Tongue (tissue), 3 donors: ENCODE measurements at places on chromosomes 12 and 14. TPM values are rescaled to one million over a fixed set of nuclear protein-coding genes. Genes with fewer than 3 reads are reported as not detected.

DNA sequence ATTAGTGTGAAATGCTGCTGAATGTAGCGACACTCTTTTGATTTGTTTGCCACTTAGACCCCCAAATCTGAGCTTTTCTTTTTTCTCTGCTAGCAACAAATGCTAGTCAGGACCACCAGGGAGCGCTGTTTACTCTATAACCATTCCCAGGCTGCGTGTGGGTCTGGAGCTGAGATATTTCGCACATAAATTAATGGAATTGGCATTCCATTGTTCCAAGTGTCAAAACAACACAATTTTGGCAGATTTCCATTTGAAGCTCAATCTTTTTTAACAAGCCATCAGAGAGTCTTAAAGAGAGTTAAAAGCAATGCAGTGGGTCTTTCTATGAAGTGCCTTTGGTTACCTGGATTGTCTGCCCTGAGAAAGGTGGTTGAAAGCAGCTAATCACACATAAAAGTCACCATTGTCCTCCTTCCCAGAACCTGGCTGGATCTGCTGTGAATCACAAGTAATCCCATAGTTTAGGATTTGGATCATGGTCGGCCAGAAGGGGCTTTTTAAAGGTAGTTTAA, 7.4 kb upstream of the TMEM132C start:
- peak; percentile 82 for DNase-seq

DNA sequence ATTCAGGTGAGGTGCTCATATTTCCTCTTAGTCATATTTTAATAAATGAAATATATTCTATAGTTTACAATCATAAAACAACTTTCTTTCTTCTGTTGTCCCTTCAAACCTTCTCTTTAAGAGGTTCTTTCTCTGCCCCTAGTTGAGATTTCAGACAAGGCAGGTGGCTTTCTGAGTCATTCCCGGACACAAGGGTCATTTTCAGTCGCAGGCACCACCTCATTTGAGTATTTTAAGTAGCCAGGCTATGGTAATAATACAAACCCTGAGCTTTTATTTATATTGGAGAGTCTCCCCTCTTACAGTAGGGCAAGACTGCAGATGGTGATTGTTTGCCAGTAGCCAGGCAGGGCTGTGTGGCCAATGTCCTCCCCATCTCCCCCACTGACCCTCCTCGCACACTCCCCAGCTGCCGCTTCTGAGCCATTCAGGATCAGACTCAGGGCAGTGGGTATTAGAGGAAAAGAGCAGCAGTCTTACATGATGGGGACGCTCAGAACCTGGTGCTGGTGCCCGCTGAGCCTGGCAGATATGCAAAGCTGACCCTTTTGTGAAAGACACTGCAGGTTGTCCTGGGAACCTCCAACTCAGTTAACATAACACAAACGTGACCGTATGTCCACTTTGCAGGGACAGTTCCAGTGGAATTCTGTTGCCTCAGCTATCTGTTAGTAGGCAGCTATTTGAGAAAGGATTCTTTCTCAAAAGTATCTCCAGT, 101.1 kb upstream of the BCL2L14 start:
- DNase-seq = no peak

GRCh38 chr14:94128216-94128839, 1.1 kb downstream of the IFI27L2 start:
- no peak for DNase-seq

DNA sequence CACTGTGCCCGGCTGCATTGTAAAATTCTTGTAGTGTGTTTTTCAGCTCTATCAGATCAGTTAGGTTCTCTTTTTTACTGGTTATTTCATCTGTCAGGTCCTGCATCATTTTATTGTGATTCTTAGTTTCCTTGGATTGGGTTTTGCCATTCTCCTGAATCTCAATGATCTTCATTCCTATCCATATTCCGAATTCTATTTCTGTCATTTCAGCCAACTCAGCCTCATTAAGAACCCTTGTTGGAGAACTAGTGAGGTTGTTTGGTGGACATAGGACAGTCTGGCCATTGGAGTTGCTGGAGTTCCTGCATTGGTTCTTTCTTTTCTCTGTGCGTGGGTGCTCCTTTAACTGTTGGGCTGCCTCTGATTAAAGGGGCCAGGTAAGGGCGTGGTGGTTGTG, 5.6 kb upstream of the C1S start:
- DNase-seq = no peak

DNA sequence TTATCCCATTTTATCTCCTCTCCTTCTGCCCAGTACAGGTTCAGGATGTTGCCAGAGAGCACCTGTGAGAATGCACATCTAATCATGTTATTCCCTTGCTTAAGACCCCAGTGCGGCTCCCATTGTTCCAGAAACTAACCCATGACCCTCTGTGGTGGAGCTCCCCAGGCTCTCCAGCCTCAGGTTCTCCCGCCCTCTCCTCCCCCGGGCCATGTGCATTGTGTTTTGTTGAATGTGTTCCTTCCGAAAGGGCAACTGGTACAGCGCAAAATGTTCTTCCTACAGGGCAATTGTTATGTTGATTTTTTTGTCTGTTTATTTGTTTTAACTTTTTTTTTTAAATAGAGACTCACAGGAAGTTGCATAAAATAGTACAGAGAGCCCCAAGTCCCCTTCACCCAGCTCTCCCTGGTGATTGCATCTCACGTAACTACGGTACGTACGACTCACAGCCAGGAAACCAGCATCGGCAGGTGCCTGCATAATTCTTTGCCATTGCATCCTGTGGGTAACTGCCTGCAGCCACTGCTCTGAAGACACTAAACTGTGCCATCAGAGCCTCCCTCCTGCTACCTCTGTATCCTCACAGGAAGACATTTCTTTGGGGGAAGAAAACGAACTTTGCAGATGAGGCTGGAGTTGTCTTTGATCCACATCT, 31.2 kb downstream of the TMEM132C start:
- no peak for DNase-seq

GRCh38 chr14:23062002-23062401, 4.7 kb upstream of the CDH24 start:
- peak; percentile 56 for DNase-seq

- no peak for DNase-seq
Measured at GRCh38 chr12:72330784-72331183, 58.6 kb downstream of the TRHDE start.

- DNase-seq = peak; percentile 22
Measured at GRCh38 chr14:62558451-62558850, 486.8 kb downstream of the KCNH5 start.

- peak; percentile 80 for DNase-seq
Measured at GRCh38 chr14:93953739-93954515, 22.4 kb downstream of the ASB2 start.

DNA sequence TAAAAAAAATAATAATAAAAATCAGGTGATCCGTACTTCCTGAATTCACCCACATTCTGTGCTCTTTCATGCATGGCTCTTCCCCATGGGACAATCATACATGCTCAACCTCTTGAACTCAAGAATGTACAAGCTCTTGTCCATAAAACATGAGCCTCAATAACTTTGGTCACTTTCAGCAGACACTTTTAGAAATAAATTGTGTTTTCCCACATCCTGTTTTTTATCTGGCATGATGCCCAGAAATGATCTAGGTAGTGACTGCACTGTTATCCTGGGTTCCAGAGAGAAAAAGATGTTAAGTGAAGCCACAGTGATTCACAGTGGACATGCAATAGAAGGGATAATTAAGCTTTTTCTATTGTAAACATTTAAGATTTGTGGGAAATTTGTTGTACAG, 537.6 kb upstream of the TMEM132C start:
- no peak for DNase-seq

- DNase-seq = no peak
Measured at GRCh38 chr12:106741247-106741646, 33.2 kb upstream of the RIC8B start.

GRCh38 chr14:105281371-105282097, 19.3 kb downstream of the BRF1 start:
- DNase-seq = peak; percentile 82

Gene GRIN2B
- 0.31 TPM for total RNA-seq

Gene KRT77
- 0.10 TPM for total RNA-seq

Gene PHETA1
- total RNA-seq = 4.5 TPM

Gene GARIN6
- not detected for total RNA-seq

Gene PTPRR
- 1.2 TPM for total RNA-seq

Gene CDK4
- 140 TPM for total RNA-seq

Gene NPAS3
- 4.4 TPM for total RNA-seq

Gene VTI1B
- 37.8 TPM for total RNA-seq

Gene PRKD1
- total RNA-seq = 19.2 TPM

Gene ADAMTS20
- total RNA-seq = 0.21 TPM
